ENCODE measurements at places on chromosomes 12 and 14. TPM values are rescaled to one million over a fixed set of nuclear protein-coding genes. Genes with fewer than 3 reads are reported as not detected.
A peak's percentile ranks its signal among the peaks of the same experiment; 100 is the strongest.

DNA sequence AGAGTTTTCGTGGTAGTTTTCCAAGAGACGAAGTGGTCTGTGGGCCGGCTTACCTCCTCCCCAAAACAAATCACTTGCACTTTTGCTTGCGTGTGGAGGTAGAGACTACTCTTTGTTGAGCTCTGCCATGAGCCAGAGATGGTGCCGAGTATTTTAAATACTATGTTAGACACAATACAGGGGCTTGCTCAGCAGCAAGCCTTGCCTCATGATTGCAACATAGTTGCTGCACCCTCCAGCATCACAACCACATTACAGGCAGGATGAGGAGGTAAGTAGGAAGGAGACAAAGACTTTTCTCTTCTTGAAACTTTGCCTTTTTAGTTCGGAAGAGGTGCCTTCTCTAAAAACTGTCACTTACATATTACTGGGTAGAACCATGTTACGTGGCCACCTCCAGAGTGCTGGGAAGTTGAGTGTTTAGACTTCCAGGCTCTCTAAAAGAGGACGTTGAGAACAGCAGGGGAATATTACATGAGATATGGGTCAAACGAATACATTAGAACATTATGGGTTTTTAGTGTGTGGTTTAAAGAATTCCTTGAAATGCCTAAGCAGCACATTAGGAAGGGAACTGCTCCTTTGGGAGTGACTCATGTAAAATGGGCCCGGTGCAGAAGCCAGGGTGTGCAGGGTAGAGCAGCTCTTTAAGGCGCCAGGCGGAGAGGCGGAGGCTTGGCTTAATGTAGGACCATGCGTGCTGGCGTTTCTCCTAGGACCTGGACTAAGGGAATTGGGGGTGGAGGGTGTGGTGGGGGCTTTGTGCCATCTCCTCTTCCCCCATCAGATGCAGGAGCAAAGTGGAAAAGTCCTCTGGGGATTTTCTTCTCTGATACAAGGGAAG lies 110.6 kb upstream of the PRMT8 start:
- no peak for DNase-seq

DNA sequence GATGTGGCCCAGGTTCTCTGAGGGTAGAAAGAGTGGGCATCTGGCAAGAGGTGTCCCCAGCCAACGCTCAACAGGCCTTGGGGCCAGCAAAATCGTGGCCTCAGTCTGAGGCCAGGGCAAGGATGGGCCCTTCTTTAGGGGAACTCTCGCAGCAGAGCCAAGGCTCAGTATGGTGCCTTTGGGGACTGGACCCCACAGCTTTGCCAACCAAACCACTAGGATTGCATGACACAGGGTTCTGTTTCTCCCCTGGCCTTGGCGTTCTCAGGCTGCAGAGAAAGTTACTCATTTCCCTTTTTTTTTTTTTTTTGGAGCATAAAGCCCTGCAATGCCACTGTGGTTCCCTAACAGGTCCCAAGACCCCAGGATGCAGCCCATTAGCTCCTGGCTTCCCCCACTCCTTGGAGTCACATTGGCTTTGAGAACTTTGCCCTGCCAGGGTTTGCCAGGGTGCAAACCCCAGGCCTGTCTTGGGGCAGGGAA lies 100.6 kb downstream of the LGMN start:
- no peak for DNase-seq

The LIN7A gene
- 0.12 TPM for total RNA-seq

DNA sequence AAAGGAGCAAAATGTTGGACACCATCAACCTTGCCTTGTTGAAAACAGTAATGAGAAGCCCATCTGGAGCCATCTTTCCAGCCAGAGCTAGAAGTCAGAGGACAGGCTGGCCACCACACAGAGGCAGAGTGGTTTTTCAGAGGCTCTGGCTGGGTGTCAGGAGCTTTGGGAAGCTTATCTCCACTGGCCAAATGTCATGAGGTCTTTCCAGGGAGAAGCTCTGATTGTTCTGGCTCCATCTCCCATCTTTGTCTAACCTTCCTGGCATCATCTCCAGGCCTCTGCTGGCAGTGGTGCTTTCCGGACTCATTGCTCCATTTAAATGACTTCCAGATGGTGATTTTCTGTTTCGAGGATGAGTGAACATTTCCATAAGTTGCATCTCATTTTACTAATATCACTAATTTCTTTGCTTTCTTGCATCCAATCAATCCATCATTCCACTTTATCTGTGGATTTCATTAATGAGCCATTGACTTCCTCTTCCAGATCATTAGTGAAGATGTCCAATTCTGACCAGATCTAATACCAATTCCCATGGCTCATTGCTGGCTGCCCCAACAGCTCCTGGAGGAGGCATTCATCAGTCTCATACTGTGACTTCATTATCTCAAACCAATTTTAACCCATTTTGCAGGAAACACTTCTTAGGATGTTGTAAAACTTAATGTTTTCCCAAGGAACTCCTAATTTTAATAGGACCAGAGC lies 35.3 kb upstream of the TMTC1 start:
- no peak for DNase-seq

GRCh38 chr14:49865431-49865859 lies 12.9 kb upstream of the NEMF start:
- peak; percentile 80 for DNase-seq

GRCh38 chr12:55610598-55610997 lies 26.1 kb upstream of the OR10P1 start:
- no peak for DNase-seq

DNA sequence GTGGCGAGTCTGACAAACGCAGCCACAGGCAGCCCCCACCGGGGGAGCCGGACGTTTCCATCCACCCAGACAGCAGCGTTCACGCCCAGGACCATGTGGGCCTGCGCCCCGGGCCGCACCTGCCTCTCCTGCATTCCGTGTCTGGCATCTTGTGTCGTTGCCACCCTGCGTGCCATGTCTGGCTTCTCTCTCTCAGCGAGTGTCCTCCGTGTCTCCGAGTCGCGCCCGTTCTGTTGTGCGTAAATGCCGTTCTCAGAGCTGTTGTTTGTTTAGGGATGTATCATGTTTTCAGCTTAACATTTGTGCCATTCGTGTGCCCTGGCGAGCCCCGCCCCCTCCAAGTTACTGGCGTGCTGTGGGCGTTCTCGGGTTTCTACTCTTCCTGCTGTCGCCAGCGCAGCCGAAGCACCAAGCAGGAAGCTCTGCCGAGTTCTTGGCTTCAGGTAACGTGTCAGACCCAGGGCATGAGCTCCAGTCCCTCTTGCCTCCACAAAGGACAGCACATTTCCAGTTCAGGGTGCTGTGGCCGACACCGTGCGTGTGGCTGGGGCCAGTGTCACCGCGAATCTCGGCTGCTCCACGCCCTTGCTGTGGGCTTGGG lies 34.6 kb downstream of the NOC4L start:
- peak; percentile 56 for DNase-seq

- DNase-seq = no peak
These were observed 136.7 kb downstream of the ZNF664 start for GRCh38 chr12:124109760-124110159.

The TMTC1 gene
- 0.26 TPM for total RNA-seq

GRCh38 chr12:57815177-57816000 lies 3.1 kb downstream of the AVIL start:
- DNase-seq = no peak

DNA sequence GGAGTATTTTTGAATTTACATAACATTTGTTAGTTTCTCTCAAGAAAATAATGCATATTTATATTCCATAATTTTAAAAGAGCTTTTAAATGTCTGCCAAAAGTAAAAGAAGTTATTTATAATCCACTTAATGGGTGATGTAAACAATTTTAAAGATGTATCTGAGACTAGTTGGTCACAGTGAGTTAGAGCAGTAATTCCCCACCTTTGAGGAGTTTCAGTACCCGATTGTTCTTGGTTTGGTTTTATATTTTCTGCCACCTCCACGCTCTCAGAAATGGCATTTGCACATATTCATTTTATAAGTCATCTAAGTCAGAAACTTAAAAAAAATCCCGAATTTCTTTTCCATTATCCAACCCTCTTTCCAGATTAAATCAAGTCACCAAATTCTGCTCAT lies 153.2 kb downstream of the SLC35F4 start:
- DNase-seq = no peak

DNA sequence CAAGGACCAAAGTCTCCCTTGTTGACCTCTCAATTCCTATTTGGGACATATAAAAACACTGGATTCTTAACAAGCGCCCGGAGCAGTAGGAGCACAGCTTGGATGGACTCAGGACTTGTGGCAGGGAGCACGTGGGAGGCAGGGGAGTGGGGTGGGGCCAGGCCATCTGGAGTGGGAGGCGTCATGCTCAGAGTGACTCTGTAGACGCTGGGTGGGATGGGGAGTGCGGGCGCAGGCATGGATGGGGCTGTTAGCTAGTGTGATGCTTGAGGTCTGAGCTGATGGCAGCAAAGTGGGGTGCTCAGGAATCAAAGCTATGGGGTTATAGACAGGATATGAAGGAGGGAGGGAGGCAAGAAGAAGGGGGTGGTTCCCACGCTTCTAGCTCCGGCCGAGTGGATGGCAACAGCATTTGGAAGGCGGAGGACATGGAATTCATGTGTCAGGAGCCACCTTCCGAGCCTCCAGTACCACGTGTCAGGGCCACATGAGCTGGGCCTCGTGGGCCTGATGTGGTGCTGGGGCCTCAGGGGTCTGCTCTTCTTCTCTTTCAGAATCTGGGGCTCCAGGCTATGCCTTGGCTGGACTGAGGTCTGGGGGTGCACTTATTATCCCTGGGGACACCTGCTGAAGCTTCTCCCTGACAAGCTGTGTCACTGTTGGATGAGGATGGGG lies 26.2 kb downstream of the MEG3 start:
- DNase-seq = no peak

The TAS2R19 gene
- total RNA-seq = 2.4 TPM

The LALBA gene
- not detected for total RNA-seq

- no peak for DNase-seq
These were observed 214.2 kb upstream of the KRR1 start for GRCh38 chr12:75725521-75726111.
